ENCODE measurements at places on chromosomes 3 and 15. TPM values are rescaled to one million over a fixed set of nuclear protein-coding genes. Genes with fewer than 3 reads are reported as not detected.

The PLSCR5 gene
- total RNA-seq = not detected

DNA sequence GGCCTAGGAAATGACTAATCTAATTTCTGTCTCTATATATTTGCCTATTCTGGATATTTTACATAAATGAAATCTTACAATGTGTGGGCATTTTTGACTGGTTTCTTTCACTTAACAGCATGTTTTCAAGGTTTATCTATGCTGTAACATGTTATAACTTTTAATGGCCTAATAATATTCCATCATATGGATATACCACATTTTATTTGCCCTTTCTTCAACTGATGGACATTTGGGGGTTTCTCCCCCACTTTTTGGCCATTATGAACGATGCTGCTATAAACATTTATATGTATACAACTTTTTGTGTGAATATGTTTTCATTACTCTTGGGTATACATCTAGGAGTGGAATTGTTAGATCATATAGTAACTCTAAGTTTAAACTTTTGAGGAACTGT lies 357.3 kb upstream of the ADAMTS9 start:
- no peaks in the 10 kb centered on the region for H3K36me3 ChIP-seq
- no peaks in the 10 kb centered on the region for H3K27me3 ChIP-seq
- H3K4me1 ChIP-seq = no peaks in the 10 kb centered on the region
- no peak overlapping the region for H3K27ac ChIP-seq

- peaks cover 19% of the 10 kb centered on the region for H3K4me1 ChIP-seq
- H3K27me3 ChIP-seq = no peaks in the 10 kb centered on the region
- H3K4me3 ChIP-seq = no peak overlapping the region
- H3K27ac ChIP-seq = 0 out of 2 replicates have a peak overlapping the region, but pooled peaks have one; percentile 13
Measured at GRCh38 chr3:184908859-184909258, 96.9 kb downstream of the VPS8 start.

DNA sequence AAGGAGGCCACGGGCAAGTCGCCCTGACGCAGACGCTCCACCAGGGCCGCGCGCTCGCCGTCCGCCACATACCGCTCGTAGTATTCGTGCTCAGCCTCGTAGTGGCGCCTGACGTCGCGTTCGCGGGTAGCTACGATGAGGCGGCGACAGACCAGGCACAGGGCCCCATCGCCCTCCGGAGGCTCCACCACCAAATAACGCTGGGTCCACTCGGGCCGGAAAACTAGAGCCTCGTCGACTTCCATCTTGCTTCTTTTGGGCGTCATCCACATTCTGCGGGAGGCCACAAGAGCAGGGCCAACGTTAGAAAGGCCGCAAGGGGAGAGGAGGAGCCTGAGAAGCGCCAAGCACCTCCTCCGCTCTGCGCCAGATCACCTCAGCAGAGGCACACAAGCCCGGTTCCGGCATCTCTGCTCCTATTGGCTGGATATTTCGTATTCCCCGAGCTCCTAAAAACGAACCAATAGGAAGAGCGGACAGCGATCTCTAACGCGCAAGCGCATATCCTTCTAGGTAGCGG lies at the start of gene EPM2AIP1:
Gene EPM2AIP1 (minus strand): TSS at position 326 of the 520 bp plus-strand sequence. CDS start 54 bp downstream, at position 272.
- peak within 1 kb of the TSS; percentile 96 for H3K27ac ChIP-seq
- DNase-seq = peak; percentile 85
- peaks cover 13% of the 10 kb centered on the region for H3K36me3 ChIP-seq
- no peaks in the 10 kb centered on the region for H3K4me1 ChIP-seq
- peak within 1 kb of the TSS; percentile 89 for H3K4me3 ChIP-seq

The ACKR4 gene
- not detected for total RNA-seq

- no peak for DNase-seq
- no peaks in the 10 kb centered on the region for H3K27me3 ChIP-seq
- H3K4me1 ChIP-seq = no peaks in the 10 kb centered on the region
Measured at GRCh38 chr15:87877822-87878542, 378.6 kb downstream of the NTRK3 start.

GRCh38 chr3:55474213-55474632 lies 12.9 kb downstream of the WNT5A start:
- H3K27me3 ChIP-seq = peaks cover 32% of the 10 kb centered on the region
- DNase-seq = no peak
- peak overlapping the region; percentile 50 for H3K4me3 ChIP-seq
- no peaks in the 10 kb centered on the region for H3K36me3 ChIP-seq

DNA sequence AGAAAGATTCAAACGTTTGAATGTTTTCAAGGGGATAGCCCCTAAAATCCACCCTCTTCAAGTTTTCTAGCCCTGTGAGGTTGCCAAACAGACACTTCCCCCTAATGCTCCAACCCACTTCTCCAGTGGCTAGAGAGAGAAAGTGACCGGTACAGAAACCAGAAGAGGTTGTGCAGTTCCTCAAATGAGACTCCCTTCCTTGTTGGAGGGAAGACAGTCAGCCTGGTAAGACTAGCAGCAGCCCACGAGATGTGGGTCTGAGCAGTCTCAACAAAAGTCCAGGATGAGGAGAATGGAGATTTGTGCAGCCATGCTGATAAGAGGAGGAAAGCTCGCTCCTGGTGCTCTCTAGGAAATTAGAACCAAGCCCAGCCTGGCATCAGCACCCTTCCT lies 222.8 kb upstream of the TPRG1 start:
- no peak for DNase-seq
- H3K4me3 ChIP-seq = peak overlapping the region; percentile 71

DNA sequence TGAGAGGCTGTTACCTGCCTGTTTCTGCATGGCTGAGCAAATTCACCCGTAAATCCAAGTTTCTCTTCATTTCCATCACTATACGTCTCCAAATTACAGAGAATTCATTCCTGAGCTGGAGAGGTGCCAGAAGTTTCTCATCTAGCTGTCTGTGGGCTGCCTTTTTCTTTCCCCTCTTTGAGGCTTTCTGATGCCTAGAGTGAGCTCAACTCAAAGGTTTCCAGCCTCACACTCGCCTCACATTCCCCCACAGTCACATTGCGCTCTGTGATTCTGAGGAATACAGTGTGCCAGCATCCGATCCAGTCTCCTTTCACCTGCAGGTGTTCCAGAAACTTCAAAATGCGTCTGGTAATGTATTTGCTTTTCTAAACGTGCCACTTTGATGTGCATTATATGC lies 267.2 kb downstream of the MFSD1 start:
- no peaks in the 10 kb centered on the region for H3K4me1 ChIP-seq
- H3K27ac ChIP-seq = no peak within 1 kb of the TSS
- no peak within 1 kb of the TSS for H3K4me3 ChIP-seq
- no peaks in the 10 kb centered on the region for H3K27me3 ChIP-seq
- DNase-seq = no peak

- H3K36me3 ChIP-seq = no peaks in the 10 kb centered on the region
- no peaks in the 10 kb centered on the region for H3K27me3 ChIP-seq
- DNase-seq = no peak
- H3K4me3 ChIP-seq = no peak overlapping the region
- H3K27ac ChIP-seq = no peak overlapping the region
- no peaks in the 10 kb centered on the region for H3K4me1 ChIP-seq
Measured at GRCh38 chr3:165544432-165544831, 292.8 kb downstream of the BCHE start.

DNA sequence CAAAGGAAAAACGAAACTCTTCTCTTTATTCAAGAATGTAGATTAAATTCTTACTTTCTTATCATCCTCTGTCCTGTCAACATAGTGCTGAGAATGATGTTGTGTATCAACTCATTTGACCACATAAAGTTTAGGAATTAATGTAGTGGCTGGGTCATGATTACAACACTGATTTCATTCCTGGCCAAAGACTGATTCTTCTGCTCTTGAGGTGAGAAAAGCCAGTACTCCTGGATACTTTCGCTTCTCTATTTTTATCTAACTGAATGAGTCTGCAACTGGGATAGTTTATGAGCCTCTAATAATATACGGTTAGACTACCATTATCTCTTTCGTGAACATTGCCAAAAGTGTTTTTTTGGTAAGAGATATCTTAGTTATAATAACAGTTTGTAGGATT lies 173.0 kb downstream of the LPP start:
- DNase-seq = no peak
- no peaks in the 10 kb centered on the region for H3K36me3 ChIP-seq
- H3K4me1 ChIP-seq = no peaks in the 10 kb centered on the region
- H3K4me3 ChIP-seq = no peak overlapping the region
- H3K27me3 ChIP-seq = no peaks in the 10 kb centered on the region

- H3K4me1 ChIP-seq = no peaks in the 10 kb centered on the region
- H3K27me3 ChIP-seq = no peaks in the 10 kb centered on the region
- DNase-seq = no peak
- no peak overlapping the region for H3K27ac ChIP-seq
Measured at GRCh38 chr15:28967066-28967465, 81.3 kb downstream of the APBA2 start.

DNA sequence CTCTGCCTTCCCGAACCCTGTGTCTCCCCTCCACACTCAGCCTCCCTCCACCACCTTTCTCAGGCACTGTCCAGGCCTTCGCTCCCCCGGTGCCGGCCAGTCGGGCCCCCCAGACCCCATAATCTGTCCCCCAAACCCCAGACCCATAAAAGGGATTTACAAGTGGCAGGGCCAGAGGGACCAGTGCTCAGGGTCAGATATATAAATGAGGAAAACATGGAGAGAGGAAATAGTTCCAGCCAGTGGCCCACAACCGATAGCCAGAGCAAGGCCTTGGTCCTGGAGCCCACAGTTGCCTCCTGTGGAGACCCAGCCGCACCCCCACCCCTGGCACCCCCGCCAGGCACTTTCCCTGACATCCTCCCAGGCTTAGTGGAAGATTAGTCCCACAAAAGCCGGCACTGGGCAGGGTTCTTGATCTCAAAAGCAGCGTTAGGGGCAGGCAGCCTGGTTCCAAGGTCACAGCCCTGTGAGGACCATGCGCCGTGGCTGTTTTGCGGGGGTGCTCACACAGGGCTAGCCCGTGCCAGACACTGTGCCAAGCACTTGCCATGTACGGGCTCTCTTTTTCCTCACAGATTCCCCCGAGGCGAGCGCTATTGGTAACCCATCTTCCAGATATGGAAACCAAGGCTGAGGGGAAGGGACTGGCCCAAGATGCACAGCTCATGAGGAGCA lies 1.1 kb upstream of the PLXND1 start:
- peaks cover 48% of the 10 kb centered on the region for H3K4me1 ChIP-seq
- no peaks in the 10 kb centered on the region for H3K36me3 ChIP-seq
- H3K27me3 ChIP-seq = peaks cover 22% of the 10 kb centered on the region
- no peak for DNase-seq
- peak overlapping the region; percentile 52 for H3K4me3 ChIP-seq
- H3K27ac ChIP-seq = no peak overlapping the region

GRCh38 chr3:144593881-144594280 lies 622.3 kb downstream of the DIPK2A start:
- H3K4me3 ChIP-seq = no peak overlapping the region
- H3K27ac ChIP-seq = no peak overlapping the region
- H3K4me1 ChIP-seq = no peaks in the 10 kb centered on the region
- no peak for DNase-seq
- H3K36me3 ChIP-seq = no peaks in the 10 kb centered on the region

The MITF gene
- 1.9 TPM for total RNA-seq

DNA sequence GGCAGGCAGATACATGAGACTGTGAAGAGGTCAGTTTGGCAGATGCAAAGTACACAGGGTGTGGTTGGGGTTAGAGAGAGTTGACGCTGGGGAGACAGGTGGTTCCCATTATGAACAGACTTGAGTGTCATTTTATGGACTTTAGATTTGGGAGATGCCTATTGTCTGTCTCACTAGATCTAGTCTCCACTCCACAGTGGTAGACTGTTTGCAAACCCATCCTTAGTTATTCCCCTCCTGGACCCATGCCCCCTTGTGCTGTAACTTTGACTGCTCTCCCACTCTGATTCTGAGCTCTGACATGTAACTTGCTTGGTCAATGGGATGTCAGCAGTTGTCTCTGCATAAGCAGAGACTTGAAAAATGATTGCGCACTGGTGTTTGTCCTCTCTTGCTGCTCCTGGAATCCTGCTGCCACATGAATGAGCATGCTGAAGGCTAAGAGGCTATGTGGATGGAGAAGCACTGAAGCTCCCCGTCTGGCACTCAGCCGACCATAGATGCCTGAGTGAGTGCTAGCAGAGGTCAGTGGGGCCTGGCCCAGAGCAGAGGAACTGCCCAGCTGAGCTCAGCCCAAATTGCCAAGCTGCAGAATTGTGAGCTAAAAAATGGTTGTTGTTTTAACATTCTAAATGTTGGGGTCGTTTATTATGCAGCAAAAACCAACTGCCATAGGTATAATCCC lies 88.2 kb downstream of the FAM43A start:
- H3K4me1 ChIP-seq = peaks cover 4% of the 10 kb centered on the region
- H3K27me3 ChIP-seq = no peaks in the 10 kb centered on the region
- no peak for DNase-seq

GRCh38 chr15:51198701-51199232 lies 104.1 kb upstream of the TNFAIP8L3 start:
- H3K36me3 ChIP-seq = no peaks in the 10 kb centered on the region
- H3K27ac ChIP-seq = no peak overlapping the region
- no peak overlapping the region for H3K4me3 ChIP-seq
- DNase-seq = no peak

DNA sequence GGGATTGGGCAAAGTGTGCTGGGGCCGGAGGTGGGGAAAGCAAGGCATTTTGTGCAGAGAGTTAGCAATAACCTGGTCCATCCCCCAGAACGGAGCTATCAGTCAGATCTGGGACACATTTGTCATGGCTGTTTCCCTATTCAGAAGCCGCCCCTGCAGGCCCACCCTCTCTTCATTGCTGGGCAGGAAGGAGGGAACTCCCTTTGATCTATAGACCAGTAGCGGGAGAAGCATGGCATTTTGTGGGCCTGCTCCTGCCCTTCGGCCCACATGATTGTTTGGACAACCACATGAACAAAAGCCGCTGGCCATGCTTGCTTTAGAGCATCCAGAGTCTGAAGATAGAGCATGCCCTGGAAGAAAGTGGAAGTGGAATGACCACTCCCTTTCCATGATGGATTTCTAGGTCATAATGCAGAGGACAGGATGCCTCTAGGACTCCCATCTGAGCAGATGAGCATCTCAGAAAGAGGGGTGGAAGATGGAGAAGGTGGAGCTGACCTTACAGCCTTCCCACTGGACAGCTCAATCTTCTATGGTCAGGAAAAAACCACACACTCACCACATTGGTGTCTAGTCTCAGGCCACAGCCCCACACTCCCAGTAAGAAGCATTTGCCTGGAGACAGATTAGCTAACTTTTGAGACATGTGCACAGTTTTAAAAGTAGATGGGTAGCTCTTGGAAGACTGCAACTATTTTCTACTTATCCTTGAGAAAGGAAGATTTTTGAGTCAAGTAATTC lies 11.9 kb upstream of the LRTM1 start:
- H3K36me3 ChIP-seq = no peaks in the 10 kb centered on the region
- no peak overlapping the region for H3K4me3 ChIP-seq
- DNase-seq = no peak
- no peaks in the 10 kb centered on the region for H3K27me3 ChIP-seq
- peaks cover 3% of the 10 kb centered on the region for H3K4me1 ChIP-seq

GRCh38 chr3:196008387-196008786 lies 73.5 kb downstream of the TFRC start:
- no peaks in the 10 kb centered on the region for H3K27me3 ChIP-seq
- H3K4me1 ChIP-seq = no peaks in the 10 kb centered on the region
- no peak overlapping the region for H3K27ac ChIP-seq

The CADM2 gene
- 20.2 TPM for total RNA-seq

Data from H1 (cell line).